ENCODE measurements at places on chromosomes 3 and 15.

GRCh38 chr3:195886181-195887141, 21.9 kb downstream of the TNK2 start:
- no peak for DNase-seq

GRCh38 chr15:67826717-67827561, 1.6 kb downstream of the SKOR1 start:
- DNase-seq: no peak

DNA sequence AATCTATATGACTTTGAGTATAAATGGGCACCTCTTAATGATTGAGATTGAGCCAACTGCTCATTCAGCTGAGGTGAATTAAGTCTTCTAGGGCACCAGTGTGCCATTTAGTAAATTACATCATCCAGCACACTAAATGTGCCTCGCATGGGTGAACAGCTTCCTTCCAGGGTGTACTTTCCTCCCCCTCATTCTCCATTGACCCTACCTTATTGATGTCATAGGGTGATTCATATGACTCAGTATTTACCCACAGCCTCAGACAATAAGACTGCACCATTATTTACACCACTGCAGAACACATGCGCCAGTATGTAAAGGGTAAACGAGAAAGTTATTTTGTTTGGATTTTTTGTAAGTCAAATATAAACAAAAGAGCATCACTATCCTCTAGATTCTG, 185.2 kb upstream of the ARL6 start:
- DNase-seq: no peak

- DNase-seq: no peak
Observed at GRCh38 chr15:64163659-64164362, 989 bp upstream of the PPIB start.

GRCh38 chr3:133488785-133489367, 84.6 kb upstream of the CDV3 start:
- DNase-seq: no peak

DNA sequence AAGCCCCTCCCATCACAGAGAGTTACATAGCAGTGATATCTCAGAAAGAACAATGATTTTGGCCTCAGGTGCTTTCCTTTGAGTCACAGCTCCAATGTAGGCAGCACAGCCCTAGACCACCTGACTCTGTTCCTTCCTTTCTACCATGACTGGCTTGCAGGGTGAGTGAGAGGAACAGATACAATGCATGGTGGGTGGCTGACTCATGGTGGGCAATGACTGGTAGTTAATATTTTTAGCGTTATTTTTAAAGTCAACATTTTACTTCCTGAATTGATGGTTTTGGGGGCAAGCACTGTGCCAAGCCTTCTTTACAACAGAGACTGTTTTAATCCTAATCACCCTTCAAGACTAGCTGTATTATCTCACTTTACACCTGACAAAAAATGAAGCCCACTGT, 32.8 kb upstream of the ST3GAL6 start:
- DNase-seq: no peak

DNA sequence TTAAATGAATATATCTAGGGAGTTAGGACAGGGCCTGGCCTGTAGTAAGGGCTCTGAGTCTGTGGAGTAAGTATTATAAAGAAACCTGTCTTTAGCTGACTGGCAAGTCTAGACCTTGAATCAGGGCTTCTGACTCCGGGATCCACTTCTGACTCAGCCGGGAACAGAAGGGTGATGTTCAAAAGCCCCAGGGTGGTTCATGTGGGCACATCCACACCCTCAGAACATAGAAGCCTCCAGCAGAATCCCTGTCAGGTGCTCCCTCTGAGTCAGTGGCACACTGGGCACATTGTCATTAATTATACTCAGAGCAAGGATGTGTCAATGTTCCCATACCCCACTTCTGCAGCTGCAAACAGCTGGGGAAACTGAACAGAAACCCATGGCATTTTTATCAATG, 26.7 kb upstream of the SNRK start:
- DNase-seq: no peak

- DNase-seq: no peak
Observed at GRCh38 chr3:52230889-52231499, 5.5 kb upstream of the TLR9 start.

DNA sequence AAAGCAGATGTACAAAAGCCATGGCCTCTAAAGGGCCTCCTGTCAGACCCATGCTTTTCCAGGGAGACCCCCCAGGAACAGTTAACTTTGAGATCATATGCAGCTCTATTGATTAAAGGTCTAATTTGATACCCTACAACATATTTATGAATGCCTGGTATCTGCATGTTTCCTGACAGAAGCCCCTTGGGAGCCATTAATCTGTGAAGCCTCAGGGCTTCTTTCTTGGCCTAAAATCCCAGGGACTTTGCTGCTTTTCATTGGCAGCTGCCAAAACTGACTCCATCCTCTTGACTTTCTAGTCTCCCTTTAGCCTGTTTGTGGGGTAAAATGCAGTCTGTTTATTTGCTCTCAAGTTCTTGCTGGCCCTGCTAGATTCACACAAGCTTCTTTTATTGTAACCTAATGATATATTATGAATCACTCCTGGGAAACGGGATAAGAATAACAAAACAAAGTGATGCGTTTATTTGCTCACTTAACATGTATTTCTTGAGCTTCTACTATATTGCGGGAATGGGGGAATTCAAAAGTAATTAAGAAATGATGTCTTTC, 257.0 kb downstream of the LSAMP start:
- DNase-seq: no peak

- no peak for DNase-seq
Observed at GRCh38 chr3:133379926-133380325, 19.9 kb upstream of the BFSP2 start.

DNA sequence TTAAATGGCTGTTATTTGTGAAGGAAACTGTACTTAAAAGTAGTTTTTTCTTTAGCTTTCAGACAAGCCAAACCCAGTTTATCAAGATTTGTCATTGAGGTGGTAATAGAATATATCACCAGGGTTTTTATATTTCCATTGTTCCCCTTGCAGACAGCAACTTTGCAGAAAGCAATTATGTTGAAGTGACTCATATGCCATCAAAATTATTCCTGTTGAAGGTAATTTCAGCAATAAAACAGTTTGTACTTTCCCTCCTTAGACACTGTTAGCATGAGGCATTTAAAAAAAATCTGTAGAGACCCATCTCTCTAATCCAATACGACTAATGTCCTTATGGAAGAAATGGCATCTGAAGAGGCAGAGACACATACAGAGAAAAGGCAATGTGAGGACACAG, 219.0 kb downstream of the NFKBIZ start:
- DNase-seq: no peak

GRCh38 chr3:107416138-107416537, 38.9 kb downstream of the CCDC54 start:
- DNase-seq: no peak

- no peak for DNase-seq
Observed at GRCh38 chr3:61154457-61155198, 96.6 kb downstream of the FHIT start.

GRCh38 chr3:183378008-183378407, 50.4 kb downstream of the MCF2L2 start:
- no peak for DNase-seq

DNA sequence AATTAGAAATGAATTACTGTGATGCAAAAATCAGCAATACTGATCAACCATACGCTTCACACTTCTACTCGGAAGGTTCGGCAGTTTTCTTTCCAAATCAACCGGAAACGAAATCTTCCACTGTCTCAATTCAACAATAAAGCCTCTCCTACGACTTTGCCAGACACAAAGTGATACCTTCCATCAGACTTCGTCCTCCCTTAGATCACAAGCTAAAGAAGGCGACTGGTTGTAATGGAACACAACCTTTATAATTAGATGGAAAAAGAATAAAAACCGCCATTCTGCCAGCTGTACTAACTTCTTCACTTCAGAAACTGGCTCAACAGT, 618 bp downstream of the PARL start:
- no peak for DNase-seq

DNA sequence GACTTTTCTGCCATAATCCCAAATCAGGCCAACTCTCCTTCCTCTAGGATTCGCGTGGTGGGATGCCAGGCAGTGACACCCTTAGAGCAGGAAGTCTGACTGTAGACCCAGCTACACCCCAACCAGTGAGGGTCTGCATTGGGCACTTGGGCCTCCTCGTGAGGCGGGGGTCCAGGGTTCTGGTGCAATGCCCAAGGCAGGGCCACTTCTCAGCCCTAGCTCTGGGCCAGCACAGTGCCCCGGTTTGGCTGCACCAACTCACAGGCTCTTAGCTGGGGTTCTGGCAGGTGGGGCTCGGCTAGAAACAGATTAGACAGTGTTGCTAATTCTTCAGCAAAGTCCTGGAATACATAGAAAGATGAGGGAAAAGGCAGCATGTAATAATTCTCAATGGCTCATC, 12.7 kb downstream of the CDAN1 start:
- no peak for DNase-seq

- no peak for DNase-seq
Observed at GRCh38 chr3:118729546-118729945, 305.1 kb downstream of the IGSF11 start.

- peak; percentile 16 for DNase-seq
Observed at GRCh38 chr15:73851689-73852088, 21.7 kb upstream of the TBC1D21 start.

- no peak for DNase-seq
Observed at GRCh38 chr3:13189639-13190377, 116.6 kb upstream of the IQSEC1 start.

DNA sequence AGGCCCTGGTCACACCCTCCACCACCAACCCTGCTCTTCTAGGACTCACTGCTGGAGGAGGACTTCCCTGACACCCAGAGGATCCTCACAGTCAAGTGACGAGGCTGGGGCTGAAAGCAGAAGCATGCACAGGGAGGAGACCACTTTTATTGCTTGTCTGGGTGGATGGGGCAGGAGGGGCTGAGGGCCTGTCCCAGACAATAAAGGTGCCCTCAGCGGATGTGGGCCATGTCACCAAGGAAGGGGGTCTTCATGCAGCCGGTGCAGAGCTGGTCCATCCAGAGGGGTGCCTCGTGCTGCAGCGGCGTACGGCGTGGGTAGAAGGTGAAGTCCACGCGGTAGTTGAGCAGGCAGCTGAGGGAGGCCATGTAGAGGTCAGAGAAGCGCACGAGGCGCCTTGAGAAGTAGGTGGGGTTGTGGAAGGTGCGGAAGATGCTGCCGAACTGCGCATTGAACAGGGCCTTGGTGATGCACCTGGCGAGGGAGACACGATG, 9.4 kb downstream of the NT5DC2 start:
- DNase-seq: no peak

GRCh38 chr3:115518100-115518852, 105.0 kb upstream of the GAP43 start:
- DNase-seq: no peak

GRCh38 chr3:64890006-64890405, 202.2 kb upstream of the ADAMTS9 start:
- no peak for DNase-seq

GRCh38 chr3:105972069-105972468, 103.3 kb upstream of the CBLB start:
- no peak for DNase-seq

- DNase-seq: no peak
Observed at GRCh38 chr15:26620528-26621458, 152.1 kb downstream of the GABRB3 start.

- DNase-seq: no peak
Observed at GRCh38 chr3:77281721-77282120, 241.8 kb downstream of the ROBO2 start.

DNA sequence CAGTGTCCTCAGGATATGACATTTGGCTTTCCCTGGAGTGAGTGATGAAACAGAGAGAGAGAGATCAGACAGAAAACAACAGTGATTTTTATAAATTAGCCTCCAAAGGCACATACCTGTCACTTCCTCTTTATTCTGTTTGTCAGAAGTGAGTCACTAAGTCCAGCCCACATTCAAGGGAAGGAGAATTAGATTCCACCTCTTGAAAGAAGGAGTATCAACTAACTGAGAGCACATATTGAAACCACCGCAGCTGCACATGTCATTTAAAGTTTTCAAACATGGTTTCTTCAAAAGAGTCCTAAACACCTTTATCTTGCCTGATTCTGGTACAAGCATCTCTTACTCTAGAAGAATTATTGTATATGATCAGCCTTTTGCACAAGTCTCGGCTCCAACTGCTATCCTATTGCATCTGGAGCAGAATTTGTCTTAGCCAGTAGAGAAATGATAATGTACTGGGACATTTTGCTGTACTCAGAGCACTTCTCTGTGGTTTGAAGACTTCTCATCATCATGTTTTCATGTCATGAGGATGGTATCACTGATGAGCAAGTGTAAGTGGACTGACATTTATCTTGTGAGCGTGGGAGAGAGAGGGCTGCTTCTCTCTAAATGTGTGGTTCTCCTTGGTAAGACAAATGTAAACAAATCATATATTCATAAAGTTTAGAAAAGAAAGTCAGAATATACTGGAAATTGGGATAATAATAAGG, 338.9 kb upstream of the CFAP20DC start:
- DNase-seq: no peak

DNA sequence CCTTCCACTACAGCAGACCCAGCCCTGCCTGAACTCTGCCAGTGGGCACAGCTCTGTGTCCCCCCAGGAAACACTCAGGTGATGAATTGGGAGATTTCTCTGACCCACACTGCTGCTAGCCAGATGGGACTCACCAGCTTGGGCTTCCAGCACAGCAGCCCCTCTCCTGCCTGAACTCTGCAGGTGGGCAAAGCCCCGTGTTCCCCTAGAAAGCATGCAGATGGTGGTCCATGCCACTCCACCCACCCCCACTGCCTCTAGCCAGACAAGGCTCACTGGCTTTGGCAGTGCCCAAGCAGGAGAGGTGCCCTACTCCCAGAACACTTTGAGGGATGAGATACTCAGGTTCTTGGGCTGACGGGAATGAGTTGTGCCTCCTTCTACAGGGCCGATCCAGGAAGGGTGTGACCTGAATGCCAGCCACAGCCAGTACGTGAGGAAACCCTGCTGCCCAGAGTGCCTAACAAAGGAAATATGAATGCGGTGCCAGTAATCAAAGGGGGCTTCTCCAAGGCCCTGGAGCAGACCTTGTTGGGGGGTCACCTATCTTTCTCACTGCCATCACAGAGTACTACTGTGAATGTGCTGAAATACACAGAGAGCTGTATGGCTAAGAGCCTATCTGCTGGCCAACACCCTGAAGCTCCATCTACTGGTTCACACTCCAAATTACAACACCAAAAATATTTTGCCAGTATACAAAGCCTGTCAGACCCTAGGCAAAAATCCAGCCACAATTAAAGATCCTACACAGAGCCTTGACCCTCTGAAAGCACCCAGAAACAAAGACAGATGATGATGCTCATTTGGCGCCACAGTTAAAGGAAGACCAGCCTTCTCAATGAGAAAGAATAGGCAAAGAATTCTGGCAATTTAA, 61.9 kb downstream of the BTLA start:
- DNase-seq: no peak

- DNase-seq: no peak
Observed at GRCh38 chr15:61410662-61411061, 181.6 kb upstream of the RORA start.

- DNase-seq: no peak
Observed at GRCh38 chr3:177281292-177282118, 84.2 kb upstream of the TBL1XR1 start.
